ENCODE measurements at places on chromosomes 7 and 10.

DNA sequence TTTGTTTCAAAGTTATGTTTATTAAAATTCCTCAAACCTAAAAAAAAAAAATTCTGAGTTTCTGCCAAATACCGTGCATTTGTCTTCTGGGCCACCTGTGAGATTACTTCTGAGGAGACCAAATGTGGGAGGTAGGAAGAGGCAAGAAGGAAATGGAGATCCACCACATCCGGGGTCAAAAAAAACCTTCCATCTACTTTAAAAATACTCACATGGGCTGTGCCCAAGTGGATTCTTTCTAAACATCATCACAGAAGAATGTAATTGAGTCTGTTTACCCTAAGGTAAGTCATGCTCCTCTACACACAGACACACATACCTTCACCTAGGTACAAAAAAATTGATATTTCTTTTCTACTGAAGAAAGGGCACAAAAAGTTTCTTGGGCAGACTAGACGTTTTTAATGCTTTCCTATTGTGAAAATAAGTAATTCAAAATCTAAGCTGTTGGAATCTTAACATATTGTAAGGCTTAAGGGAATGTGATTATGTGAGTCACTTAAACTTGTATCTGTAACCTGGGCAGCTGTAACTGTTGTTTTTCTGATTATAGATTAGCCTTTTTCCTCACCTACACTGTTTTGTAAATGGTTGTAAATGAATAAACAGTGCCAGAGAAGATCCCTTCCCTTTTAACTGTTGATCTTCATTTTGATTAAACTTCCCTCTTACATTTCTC is 19.1 kb upstream of the SPOCK2 start:
- no peak for DNase-seq

DNA sequence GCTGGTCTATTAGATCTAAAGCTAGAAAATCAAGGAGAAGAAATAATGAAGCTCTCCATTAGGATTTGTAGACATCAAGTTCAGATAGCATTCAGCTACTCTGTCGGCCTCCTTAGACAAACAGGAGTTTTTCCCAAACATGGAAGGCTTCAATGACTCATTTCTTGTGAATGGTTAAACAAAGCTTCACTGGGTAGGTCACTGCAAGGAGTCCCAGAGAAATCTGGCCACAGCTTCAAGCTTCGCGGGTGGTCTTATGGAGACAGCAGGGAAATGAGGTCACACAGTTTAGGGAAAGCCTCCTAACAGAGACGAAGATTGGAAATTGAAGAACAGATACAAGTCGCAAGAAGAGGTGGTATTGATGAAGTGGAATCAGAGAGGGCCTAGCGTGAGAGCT is 22.6 kb upstream of the LRRC72 start:
- DNase-seq, result no peak

DNA sequence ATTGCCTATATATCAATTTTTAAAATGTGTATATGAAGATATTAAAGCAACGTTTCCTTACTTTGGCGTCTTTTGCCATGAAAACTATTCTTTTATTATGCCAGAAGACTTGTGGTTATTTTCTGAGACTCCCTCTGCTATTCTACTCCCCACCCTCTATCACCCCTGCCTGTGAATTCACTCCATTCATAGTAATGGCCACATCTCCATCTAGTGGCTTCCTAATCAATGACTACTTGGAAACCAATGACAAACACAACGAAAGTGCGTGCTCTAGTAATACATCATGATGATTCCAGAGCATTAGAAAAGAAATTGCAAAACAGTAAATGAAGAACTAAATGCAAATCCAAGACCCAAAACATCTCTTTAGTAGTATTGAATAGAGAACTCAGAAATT is 186.7 kb upstream of the HGF start:
- no peak for DNase-seq

DNA sequence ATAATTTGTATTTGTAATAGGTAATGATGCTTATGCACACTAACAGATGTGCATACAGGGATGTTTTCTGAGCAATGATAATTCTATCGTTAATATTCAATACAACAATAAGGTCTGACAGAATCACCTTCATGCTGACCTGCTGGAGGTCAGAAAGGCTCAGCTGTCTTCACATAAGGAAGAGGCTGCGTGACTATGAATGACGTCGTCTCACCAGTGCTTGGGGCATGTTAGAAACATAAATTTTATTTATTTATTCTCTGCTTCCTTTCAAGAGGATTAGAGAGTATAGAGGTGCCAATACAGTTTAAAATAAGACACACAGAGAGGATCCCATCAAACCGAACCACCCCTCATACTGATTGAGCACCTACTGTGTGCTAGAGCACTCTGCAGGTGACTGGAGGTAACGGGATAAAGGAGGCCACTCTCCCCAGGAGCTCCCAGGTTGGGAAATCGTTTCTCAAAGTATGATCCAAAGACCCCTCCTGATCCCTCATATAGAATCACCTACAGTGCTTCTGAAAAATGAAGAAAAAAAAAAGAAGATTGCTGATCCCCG is 265.6 kb upstream of the NPVF start:
- no peak for DNase-seq

DNA sequence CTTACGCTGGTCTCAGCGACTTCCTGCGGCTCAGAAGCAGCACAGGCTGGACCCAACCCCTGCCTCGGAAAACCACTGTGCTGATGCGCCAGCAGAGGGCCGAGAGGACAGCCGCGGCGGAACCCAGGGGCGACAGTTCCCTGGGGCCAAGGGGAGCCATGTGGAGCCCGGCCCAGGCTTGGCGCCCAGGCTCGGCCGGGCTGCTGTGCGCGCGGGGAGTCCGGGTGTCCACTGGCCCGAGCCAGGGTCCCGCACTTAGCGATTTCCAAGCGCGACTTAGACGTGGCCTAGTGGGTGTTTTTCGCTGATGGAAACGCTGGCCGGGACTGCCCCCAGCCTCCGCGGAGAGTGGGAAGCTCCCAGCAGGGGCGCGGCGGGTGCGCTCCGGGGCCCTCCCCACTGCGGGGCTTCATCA is 18.6 kb upstream of the ZNF32 start:
- DNase-seq, result no peak

- DNase-seq, result no peak
Observed at GRCh38 chr10:95392681-95393164, 101.9 kb upstream of the PDLIM1 start.

DNA sequence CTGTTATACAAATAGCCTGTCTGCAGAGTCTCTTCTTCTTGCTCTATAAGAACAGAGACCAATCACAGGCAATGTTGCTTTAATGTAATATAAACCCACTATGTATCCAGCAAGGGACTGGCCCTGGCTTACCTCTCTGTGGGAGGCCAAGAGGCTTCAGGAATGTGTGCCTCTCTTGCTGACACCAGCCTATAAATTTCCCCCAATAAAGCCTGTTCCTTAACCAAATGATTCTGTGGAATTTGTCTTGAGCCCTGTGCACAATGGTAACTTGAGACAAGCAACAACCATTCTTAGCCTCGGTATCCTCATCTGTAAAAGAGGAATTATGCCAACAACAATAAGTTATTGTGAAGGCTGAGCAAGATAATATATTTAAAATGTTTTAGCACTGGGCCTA is 563.7 kb downstream of the GRM8 start:
- no peak for DNase-seq

- DNase-seq, result no peak
Observed at GRCh38 chr7:90654718-90655427, 58.8 kb downstream of the CDK14 start.

DNA sequence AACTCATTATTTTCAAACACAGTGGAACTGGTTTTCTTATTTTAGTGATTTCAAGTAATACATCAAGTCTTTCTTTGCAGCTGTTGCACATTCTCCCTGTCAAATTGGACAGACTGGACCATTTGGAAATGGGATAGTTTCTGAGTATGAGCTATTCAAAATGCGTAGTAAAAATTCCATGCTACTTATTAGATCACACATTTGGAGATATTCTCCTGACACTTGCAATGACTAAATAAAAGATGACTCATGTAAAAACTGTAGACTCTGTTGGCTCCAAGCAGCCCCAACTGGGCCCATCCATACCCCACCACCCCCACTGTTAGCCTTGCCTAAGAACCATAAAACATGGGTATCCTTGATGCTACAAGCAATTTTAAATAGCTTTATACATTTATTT is 25.9 kb upstream of the BICC1 start:
- DNase-seq, result no peak

- DNase-seq, result no peak
Observed at GRCh38 chr10:6140141-6140841, 51.5 kb downstream of the RBM17 start.

DNA sequence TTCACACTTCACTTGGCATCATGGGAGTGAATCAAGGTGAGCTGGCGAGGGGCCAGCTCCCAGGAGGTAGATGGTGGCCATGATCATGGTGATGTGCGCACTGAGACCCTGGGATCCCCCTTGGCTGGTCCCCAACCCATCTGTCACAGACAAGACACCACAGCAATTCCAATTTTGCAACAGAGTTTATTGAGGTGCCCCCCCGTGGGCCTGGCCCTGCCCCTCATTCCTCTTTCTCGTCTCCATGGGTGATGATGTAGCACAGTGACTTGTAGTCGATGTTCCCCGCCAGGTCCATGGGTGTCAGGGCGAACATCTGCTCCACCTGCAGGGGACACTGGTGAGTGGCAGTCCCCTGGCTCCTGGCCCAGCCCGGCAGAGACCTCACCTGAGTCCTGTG is 2.4 kb downstream of the MYL7 start:
- DNase-seq, result no peak

DNA sequence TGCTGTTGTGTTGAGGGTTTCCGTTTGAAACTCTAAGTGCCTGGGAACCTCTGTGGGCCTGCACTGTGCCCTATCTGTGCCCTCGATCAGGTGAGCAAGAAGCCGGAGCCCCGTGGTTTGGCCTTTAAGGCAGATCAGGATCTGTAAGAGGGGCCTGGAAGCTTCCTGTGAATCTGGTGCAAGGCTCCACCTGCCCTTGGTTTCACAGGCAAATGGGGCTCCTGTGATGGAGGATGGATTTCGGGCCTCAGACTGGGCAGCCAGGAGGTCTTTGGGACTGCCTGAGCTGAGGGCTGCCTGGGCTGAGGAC is 21.6 kb downstream of the SCART1 start:
- no peak for DNase-seq

- DNase-seq, result no peak
Observed at GRCh38 chr10:11193001-11193551, 175.4 kb downstream of the CELF2 start.

DNA sequence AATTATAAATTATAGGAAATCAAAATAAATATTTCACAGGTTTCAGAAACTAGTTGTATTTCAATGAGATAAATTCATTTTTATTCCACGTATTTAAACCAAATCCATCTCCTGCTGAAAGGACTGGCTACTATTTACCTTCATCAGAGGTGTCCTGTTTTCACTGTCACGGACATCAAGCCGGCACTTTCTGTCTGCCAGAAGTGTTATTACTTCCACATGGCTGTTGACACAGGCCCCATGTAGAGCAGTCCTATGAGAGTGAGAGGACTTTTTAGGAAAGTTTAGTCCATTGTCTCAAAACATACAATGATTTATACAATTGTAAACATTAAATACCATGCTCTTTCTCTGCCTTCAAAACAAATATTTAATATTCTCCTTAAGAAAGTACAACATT is 100.4 kb upstream of the ACBD5 start:
- no peak for DNase-seq

GRCh38 chr7:76265299-76265698 is 37.2 kb upstream of the HSPB1 start:
- DNase-seq, result no peak

DNA sequence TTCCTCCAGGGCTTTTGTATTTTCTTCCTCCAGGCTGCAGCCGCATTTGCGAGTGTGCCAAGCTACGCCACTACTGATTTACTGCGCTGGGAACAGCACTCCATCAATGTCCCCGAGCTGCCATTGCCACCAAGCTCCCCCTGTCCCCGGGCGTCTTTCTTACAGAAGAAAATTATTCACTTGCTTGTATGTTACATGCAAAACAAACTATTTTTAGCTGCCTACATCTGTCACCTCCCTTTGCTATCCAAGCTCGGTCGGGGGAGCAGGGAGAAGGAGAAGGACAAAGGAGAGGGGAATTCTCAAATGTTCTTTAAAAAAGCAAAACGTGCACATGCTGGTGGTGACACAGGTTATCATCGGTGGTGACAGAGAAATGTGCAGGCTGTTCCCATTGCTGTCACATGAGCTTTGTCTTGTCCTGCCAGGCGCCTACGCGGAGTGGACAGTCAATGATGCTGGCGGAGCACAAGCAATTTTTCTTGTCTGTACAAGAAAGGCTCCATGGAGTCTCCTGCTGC is 93.1 kb downstream of the ADARB2 start:
- DNase-seq, result no peak

GRCh38 chr10:128009372-128010126 is 102.6 kb downstream of the PTPRE start:
- DNase-seq, result no peak

DNA sequence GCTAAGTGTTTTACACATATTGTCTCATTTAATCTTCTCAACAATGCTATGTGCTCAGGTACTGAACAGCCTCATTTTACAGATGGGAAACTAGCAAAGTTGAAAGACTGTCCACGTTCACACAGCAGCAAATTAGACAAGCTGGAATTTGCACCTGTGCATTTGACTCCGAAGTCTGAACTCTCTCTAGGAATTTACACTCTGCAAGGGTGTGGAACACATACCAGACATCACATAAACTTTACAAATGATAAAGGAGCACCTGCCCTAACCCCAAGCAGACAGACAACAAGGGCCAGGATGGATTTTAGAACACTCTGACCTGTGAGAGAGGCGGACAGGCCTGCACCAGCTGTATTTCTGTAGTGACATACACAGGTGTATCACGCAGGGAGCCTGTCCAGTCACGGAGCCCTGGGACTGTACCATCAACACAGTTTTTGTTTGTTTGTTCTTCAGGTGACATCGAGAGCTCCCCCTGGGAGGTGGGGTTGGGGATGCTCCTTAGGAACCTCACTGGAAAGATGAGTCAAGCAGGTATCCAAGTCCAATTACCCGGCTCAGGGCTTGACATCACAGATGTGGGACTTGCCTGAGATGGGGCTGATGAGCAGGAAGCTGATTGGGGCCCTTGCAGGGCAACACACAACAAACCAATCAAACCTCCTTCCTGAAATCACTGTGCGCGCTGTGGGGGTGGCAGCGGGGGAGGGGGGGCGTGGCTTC is 31.0 kb downstream of the MKI67 start:
- no peak for DNase-seq

DNA sequence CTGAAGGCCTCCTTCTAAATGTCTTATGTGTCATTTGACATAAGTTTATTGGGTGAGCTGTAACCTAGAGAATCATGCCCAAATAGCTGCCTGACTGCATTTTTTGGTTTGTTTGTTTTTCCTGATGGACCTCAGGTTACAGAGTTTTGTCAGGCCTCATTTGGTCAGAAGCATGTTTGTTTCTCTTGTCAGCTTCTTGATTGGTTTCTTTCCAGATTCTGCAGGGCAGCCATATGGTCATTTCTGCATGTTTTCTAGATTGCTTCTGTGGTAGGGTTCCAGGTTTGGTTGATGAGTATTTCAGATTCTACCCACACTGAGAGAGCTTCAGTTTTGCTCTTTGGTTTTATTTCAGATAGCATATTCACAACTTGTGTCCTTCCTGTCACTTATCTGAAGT is 28.0 kb downstream of the GLCCI1 start:
- DNase-seq, result no peak

DNA sequence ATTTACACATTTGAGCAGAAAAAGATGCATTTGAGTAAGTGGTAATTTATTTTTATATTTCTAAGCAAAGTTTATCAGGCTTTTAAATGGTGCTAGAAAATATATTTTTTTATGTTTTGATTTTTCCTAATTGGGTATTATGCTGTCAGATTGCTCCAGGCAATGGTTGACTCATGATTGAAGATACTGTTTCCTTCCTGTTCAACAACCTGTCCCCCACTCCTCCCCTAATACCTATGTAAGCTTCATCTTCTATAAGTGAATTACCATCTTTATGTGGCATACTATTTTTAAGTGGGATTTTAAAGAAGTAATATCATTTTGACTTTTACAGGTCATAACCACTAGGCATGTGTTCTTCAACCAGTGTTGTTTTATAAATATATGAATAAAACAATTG is 21.4 kb downstream of the TSPAN13 start:
- DNase-seq, result no peak
